ENCODE measurements at places on chromosomes 7 and 10.

DNA sequence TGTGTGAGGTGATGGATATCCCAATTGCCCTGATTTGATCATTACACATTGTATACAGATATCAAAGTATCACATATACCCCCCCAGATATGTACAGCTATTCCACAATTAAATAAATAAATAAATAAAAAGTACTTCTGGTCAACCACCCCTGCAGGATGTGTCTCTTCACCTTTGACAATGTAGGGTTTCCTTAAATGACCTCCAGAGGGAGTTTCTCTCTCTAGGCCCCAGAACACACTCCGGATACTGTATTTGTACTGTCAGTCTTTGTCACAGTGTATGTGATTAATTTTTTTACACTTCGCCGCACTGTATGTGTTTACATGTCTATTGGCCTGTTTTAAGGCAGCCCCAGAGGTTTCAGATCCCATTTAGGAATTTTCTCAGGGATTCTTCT, 123.6 kb downstream of the ADCYAP1R1 start:
- no peaks in the 10 kb centered on the region for H3K27me3 ChIP-seq
- H3K4me3 ChIP-seq, result no peak overlapping the region
- H3K36me3 ChIP-seq, result no peaks in the 10 kb centered on the region
- H3K4me1 ChIP-seq, result no peaks in the 10 kb centered on the region
- DNase-seq, result no peak

DNA sequence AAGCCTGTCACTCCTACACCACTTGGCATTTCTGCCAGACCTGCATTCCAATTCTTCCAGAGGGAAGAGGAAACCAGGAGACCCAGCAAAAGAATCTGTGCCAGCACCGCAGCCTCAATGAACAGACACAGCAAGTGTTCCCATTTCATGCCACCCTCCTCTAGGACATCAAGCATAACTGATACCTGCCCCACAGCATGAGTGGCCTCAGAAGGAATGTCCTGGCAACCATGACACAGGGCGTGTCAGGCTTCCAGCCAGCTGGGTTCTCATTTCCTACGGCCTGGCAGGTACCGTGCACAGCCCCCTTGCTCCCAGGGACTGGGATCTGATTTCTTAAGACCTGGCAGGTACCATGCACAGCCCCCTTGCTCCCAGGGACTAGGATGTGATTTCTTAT, 7.8 kb downstream of the MAD1L1 start:
- DNase-seq, result peak; percentile 38
- H3K4me3 ChIP-seq, result no peak overlapping the region
- no peaks in the 10 kb centered on the region for H3K36me3 ChIP-seq
- H3K4me1 ChIP-seq, result no peaks in the 10 kb centered on the region
- H3K27me3 ChIP-seq, result no peaks in the 10 kb centered on the region
- H3K27ac ChIP-seq, result peak overlapping the region; percentile 58

DNA sequence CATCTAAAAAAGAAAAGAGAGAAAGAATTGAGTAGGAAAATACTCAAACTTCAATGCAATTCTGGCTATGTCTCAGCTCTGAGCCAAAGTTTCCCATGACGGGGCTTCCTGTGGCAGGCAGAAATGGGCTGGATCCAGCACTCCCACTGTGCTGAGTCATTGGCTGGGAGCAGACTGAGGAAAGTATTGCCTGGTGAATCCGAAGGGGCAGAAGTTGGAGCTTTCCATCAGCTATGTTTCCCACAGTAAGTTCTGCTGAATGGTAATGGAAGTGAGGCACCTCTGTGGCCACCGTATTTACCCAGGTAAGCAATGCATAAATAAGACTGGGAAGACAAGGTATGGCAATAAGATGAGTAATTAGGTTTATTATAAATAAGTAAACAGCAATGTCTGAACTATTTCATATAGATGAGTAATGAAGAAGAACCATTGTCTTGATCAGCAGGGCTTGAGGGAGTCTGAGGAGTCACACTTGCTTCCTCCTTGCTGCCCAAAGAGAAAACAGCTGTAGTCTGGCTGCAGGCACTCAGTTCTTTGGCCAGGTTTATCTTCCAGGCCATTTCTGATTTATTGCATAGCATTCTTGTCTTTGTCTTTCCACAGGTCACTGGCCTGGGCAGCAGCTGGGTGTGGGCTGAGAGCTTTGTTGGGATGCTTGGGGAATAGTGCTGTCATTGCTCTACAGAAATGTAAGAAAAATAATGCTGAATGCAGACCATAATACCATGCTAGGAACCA, 255.3 kb downstream of the DNAJB9 start:
- no peak overlapping the region for H3K4me3 ChIP-seq
- H3K36me3 ChIP-seq, result no peaks in the 10 kb centered on the region
- DNase-seq, result no peak

- DNase-seq, result no peak
- no peaks in the 10 kb centered on the region for H3K36me3 ChIP-seq
- H3K27ac ChIP-seq, result no peak overlapping the region
- no peak overlapping the region for H3K4me3 ChIP-seq
Observed at GRCh38 chr10:8116926-8117493, 62.5 kb downstream of the GATA3 start.

DNA sequence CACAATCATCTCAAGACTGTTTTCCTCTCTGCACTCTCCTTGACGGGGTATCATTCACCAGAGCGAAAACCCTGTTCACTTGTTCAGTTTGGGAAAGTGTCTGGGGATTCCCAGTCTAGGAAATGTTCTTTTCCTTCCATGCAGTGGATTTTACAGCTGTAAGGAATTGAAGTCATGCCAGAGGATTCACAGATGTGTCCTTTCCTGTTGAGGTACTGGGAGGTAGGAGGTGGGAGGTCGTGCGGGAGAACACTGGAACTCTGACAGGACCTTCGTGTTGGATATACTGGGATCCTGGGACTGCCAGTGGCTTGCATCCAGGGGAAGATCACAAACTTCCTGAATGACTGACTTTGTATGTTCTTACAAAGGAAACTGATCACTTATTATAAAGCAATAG, 185.5 kb downstream of the BMPER start:
- H3K27ac ChIP-seq, result no peak overlapping the region
- no peaks in the 10 kb centered on the region for H3K36me3 ChIP-seq
- no peaks in the 10 kb centered on the region for H3K4me1 ChIP-seq
- no peak for DNase-seq

GRCh38 chr10:92846344-92846743, 2.0 kb upstream of the EXOC6 start:
- no peaks in the 10 kb centered on the region for H3K36me3 ChIP-seq
- no peaks in the 10 kb centered on the region for H3K4me1 ChIP-seq
- no peak for DNase-seq
- no peak overlapping the region for H3K4me3 ChIP-seq

DNA sequence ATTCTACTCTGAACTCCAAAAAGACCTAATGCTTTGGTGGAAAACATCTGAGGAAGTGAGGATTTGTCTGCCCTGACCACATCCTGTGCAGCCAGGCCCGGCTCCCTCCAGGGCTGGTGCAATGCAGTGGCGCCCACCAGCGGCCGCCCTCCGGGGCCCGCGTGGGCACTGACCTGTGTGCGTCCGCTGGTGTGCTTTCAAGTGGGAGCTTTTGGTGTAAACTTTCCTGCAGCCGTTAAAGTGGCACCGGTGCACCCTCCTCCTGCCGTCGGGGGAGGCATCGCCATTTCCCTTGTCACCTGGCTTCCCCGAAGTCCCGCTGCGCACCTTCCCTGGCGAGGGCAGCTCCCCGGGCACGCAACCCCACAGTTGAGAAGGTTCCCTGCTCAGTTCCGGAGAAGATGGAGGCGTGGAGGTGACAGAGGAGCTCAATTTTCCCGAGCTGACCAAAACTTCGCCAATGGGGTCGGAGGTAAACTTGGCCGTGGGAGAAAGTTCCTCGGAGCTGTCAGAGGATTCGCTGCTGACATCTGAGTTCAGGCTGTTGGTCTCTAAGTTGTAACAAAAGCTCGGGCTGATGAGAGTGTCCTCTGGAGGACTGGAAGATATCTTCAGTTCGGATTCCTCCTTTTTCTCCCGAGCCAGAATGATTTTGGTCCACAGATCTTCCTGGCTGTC, 3.4 kb downstream of the KLF6 start:
- H3K36me3 ChIP-seq, result no peaks in the 10 kb centered on the region
- no peaks in the 10 kb centered on the region for H3K27me3 ChIP-seq
- H3K4me1 ChIP-seq, result peaks cover 10% of the 10 kb centered on the region
- H3K4me3 ChIP-seq, result peak overlapping the region; percentile 98
- H3K27ac ChIP-seq, result peak overlapping the region; percentile 100

DNA sequence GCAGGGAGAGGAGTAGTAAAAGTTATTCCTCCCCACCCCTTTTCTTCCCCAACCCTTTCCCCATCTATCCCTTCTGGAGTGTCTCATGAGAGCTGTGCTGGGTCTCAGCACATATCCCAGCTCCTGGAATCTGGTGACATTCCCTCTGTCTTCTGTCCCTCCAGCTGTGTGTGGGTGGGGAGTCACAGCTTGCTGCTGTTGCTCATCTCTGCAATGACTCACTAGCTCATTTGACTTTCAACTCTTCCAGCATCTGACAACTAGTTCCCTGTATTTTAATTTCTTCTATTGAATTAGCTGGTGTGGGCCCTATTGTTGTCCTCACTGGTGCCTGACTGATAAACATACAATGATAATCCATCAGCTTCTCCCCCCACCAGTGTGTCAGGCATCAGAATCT, 198.9 kb upstream of the AUTS2 start:
- H3K4me3 ChIP-seq, result no peak overlapping the region
- H3K27me3 ChIP-seq, result no peaks in the 10 kb centered on the region
- H3K36me3 ChIP-seq, result no peaks in the 10 kb centered on the region
- H3K4me1 ChIP-seq, result no peaks in the 10 kb centered on the region
- no peak for DNase-seq

DNA sequence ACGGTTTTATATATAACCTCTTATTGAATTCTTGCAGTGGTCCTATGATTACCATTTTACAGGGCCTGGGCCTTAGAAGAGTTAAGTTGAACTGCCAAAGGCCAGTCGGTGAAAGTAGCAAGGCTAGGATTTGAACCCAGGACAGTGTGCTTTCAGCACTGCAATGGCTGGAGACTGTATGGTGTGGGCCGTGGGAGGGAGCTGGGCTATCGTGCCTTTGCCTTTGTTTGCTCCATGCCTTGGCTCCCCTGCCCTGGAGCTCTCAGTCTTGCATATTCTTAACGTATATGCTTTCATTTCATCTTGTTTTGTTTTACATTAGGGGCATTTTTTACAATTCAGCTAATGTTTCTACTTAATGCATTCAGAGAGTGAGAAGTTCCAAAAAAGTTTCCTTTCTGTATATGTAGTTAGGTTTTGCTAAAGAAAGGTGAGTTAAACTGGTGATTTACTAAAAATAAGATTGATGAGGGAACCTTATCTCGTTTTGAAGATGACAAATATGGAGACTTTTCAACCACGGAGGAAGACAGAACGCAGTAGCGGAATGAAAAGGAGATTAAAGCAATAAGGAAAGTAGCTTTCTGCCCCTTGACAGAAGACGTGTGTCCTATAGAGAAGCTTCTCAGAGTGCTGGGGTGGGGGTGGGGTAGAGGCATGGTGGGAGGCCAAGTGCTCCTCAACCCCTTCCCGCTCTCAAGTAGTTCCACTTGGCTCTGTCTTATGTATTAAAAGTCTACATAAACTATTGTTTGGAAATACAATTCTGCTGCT, 82.5 kb downstream of the RTKN2 start:
- no peak overlapping the region for H3K4me3 ChIP-seq
- H3K27ac ChIP-seq, result no peak overlapping the region
- H3K27me3 ChIP-seq, result no peaks in the 10 kb centered on the region

GRCh38 chr7:29207162-29207801, 12.7 kb downstream of the CHN2 start:
- no peak overlapping the region for H3K4me3 ChIP-seq
- no peak for DNase-seq
- H3K27me3 ChIP-seq, result no peaks in the 10 kb centered on the region
- no peak overlapping the region for H3K27ac ChIP-seq
- no peaks in the 10 kb centered on the region for H3K4me1 ChIP-seq

GRCh38 chr7:29765490-29765889, 40.8 kb upstream of the WIPF3 start:
- DNase-seq, result no peak
- no peaks in the 10 kb centered on the region for H3K4me1 ChIP-seq
- no peak overlapping the region for H3K4me3 ChIP-seq
- H3K27me3 ChIP-seq, result no peaks in the 10 kb centered on the region

GRCh38 chr10:126813432-126813831, 91.8 kb upstream of the DOCK1 start:
- no peaks in the 10 kb centered on the region for H3K27me3 ChIP-seq
- H3K27ac ChIP-seq, result no peak overlapping the region
- no peak overlapping the region for H3K4me3 ChIP-seq
- H3K36me3 ChIP-seq, result no peaks in the 10 kb centered on the region

- no peaks in the 10 kb centered on the region for H3K27me3 ChIP-seq
- no peaks in the 10 kb centered on the region for H3K36me3 ChIP-seq
- no peak for DNase-seq
- no peaks in the 10 kb centered on the region for H3K4me1 ChIP-seq
- no peak overlapping the region for H3K4me3 ChIP-seq
Observed at GRCh38 chr7:142500366-142500765, 242.5 kb upstream of the PRSS58 start.

DNA sequence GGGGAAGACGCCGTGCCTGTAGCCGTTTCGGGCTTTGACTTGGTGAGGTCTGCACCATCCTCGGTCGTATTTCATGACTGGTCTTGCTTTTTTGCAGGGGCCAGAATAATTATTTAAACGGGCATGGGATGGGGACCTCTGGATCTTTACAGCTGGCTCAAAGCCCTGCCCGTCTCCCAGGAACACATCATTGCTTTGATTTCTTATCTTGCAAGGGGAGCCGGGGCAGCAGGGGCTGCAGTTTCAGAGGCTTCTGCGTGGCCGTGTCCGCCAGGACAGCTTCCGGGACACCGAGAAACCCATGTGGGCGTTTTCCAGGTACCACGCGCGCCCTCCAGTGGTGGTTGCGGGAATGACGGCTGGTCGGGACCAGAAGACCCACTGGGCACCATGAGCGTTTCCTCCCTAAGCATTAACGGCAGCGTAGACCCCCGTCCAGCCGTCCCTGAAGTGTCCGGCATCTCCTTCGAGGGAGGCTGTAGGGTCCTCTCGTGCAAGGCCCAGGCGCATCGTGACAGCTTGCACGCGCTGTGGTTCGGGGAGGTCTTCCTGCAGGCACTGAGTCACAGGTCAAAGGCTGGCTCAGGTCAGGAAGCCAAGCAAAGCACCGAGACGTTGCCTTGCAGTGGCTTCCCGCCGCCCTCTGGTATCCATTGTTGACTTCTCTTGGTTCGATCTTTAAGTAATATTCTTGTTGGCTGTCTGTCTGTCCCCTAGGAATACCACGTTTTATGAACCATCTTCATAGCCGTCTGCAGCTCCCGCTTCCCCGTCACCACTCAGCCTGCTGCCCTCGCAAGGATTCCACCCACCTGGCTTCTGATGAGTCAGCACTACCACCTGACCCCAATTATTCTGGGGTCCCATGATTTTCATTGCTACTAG, 16.2 kb upstream of the ZFAND2A start:
- H3K4me1 ChIP-seq, result peaks cover 3% of the 10 kb centered on the region
- no peaks in the 10 kb centered on the region for H3K36me3 ChIP-seq
- H3K4me3 ChIP-seq, result peak overlapping the region; percentile 21
- peak; percentile 85 for DNase-seq

Measured in breast epithelium (tissue), 4 donors.